Breast epithelium (tissue), 4 donors: ENCODE measurements at places on chromosomes 7 and 10. TPM values are rescaled to one million over a fixed set of nuclear protein-coding genes. Genes with fewer than 3 reads are reported as not detected.
A peak's percentile ranks its signal among the peaks of the same experiment; 100 is the strongest.

DNA sequence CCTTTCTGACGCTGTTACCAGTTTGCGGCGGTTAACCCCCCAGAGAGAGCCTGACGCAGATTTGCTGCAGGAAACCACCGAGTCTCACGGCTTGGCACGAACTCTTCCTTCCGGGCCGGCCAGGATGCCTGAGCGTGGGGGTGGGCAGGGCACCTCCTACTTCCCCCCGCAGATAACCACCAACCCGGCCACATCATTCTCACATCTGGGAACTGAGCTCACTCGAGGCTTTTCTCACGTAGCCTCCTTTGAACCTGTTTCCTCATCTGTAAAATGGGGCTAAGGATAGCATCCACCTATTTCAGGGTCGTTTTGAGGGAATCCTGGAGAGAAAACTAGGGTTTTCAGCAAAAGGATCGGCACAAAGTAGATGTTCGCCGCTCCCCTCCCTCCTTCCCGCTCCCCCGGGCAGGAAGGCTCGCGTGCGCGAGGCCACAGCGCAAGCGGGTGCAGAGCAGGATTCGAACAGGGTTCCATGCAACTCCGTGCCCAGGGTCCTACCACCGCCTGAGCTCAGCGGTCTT lies 23.6 kb downstream of the DDIT4 start:
- H3K36me3 ChIP-seq: no peaks in the 10 kb centered on the region
- DNase-seq: peak; percentile 81
- H3K27me3 ChIP-seq: no peaks in the 10 kb centered on the region
- H3K4me1 ChIP-seq: no peaks in the 10 kb centered on the region
- peak overlapping the region; percentile 99 for H3K27ac ChIP-seq

GRCh38 chr7:128389085-128389617 lies 20.6 kb downstream of the IMPDH1 start:
- no peaks in the 10 kb centered on the region for H3K36me3 ChIP-seq
- no peak overlapping the region for H3K4me3 ChIP-seq
- no peaks in the 10 kb centered on the region for H3K4me1 ChIP-seq
- no peak overlapping the region for H3K27ac ChIP-seq
- no peak for DNase-seq

DNA sequence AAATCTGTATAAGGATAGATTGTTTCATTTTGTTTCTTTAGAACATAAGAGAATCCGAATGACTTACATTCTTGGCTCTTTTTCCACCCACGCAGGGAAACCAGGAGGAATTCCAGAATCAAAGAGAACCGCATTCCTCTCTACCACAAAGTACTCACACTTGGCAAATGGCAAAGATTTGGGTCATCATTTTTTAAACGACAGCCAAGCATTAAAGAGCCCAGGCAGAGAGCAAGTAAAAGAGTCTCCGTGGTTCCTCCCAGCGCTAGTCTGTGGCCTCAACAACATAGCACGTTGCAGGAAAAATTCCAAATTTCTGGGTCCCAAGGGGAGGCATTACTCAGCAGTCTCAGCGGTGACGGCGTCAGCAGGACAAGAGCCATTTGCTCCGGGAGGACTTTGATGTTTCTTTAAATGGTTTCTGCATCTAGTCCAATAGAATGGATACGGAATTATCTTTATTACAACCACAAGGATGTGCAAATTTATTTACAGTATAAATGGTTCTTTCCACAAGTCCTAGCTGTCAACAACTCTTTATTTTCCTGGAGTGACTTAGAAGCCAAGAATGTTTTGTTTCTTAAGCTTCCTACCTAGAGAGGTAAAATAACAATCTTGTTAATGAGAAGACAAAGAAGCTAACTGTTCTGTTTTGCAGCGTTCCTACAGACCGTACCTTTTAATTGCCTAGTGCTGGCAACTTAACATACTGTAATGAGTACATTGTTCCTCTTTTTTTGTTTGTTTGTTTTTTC lies 232.5 kb downstream of the SKIDA1 start:
- H3K27me3 ChIP-seq: no peaks in the 10 kb centered on the region
- peak; percentile 86 for DNase-seq
- peak overlapping the region; percentile 55 for H3K27ac ChIP-seq
- H3K4me1 ChIP-seq: peaks cover 5% of the 10 kb centered on the region
- no peaks in the 10 kb centered on the region for H3K36me3 ChIP-seq
- peak overlapping the region; percentile 19 for H3K4me3 ChIP-seq

MYH16 gene
- not detected for total RNA-seq

GRCh38 chr7:115033917-115034459 lies 112.1 kb downstream of the MDFIC start:
- no peak for DNase-seq
- no peak overlapping the region for H3K27ac ChIP-seq
- H3K27me3 ChIP-seq: no peaks in the 10 kb centered on the region
- no peak overlapping the region for H3K4me3 ChIP-seq

GRCh38 chr7:132519936-132520335 lies 56.3 kb downstream of the PLXNA4 start:
- H3K4me3 ChIP-seq: no peak overlapping the region
- DNase-seq: no peak
- H3K36me3 ChIP-seq: no peaks in the 10 kb centered on the region
- H3K27me3 ChIP-seq: no peaks in the 10 kb centered on the region
- no peak overlapping the region for H3K27ac ChIP-seq

- H3K27me3 ChIP-seq: no peaks in the 10 kb centered on the region
- no peaks in the 10 kb centered on the region for H3K36me3 ChIP-seq
Observed at GRCh38 chr7:94907811-94908322, 473 bp downstream of the PPP1R9A start.
